ENCODE measurements at places on chromosomes 1 and 21. TPM values are rescaled to one million over a fixed set of nuclear protein-coding genes. Genes with fewer than 3 reads are reported as not detected.

Gene ADORA1
- total RNA-seq = 0.89 TPM

Gene TNFRSF25
- total RNA-seq = 2.0 TPM

Gene LCE1C
- not detected for total RNA-seq

GRCh38 chr1:187051618-187052232 lies 223.0 kb downstream of the PLA2G4A start:
- DNase-seq = peak; percentile 39

GRCh38 chr21:28375708-28376385 lies 616.8 kb downstream of the LTN1 start:
- DNase-seq = no peak

- DNase-seq = peak; percentile 44
Measured at GRCh38 chr1:197868751-197869489, 33.5 kb upstream of the C1orf53 start.

- no peak for DNase-seq
Measured at GRCh38 chr1:71930511-71930910, 351.8 kb downstream of the NEGR1 start.

- DNase-seq = no peak
Measured at GRCh38 chr1:34792868-34793727, at the start of gene GJA4. TSS of gene GJA4 (plus strand) at chr1:34792999. CDS start at chr1:34794214, 1,215 bp downstream.

DNA sequence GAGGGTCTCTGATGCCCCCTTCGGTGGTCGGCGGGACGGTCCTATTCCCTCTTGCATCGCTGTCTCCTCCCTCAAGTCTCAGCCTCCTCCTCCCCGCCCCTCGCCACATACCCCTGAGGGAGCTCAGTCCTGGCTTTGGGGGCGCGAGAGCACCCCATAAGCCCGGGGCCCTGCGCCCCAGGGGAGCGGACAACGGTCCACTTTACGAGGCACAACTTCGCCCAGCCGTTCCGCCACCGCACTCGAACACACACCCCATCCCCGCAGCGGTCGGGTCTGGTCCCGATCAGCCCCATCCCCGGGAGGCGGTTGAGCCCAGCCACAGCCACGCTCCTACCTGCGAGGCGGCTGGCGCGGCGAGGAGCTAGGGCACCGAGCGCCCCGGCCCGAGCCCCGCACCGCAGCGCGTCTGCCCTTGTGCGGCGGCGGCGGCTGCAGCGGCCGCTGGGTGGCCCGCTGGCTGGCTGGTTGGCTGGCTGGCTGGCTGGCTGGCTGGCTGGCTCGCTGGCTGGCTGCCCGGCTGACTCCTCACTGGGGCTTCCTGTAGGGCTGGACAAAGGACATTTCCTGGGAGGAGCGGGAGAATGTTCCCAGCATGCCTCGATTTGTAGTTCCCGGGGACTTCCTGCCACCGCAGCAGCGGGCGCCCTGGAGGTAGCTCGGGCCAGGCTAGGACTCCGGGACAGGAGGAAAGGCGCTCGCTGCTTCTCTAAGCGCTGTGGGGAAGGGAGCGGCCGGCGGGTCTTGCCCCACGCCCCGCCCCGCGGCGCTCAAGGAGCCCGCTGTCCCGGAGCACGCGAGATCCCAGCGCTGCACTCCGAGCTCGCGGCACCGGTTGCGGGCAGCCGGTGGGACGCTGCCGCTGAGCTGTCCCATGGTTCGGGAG lies at the start of gene ZNF697:
Gene ZNF697 (minus strand): TSS at position 533 of the 886 bp plus-strand sequence. CDS start 22,166 bp downstream, outside the sequence.
- peak; percentile 100 for DNase-seq

Data from Daoy (cell line).